ENCODE measurements at places on chromosomes 2 and 18.

DNA sequence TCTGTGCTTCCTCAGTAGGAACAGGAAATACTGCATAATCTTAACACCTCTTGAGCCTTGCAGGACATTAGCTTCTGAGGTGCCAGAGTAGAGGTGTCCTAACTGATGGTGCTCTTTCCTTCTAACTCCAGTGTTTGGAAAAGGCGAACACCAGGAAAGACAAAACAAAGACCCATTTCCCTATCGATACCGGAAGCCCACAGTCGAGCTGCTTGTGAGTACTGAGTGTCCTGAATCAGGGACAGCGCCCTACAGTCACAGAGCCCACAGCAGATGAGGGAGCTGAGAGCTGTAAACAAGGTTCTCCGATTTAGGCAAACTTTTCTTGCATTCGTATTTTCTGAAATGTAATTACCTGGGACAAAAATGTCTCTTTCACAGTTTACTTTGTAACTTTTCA is 50.7 kb downstream of the SLC14A2 start:
- no peak for DNase-seq

DNA sequence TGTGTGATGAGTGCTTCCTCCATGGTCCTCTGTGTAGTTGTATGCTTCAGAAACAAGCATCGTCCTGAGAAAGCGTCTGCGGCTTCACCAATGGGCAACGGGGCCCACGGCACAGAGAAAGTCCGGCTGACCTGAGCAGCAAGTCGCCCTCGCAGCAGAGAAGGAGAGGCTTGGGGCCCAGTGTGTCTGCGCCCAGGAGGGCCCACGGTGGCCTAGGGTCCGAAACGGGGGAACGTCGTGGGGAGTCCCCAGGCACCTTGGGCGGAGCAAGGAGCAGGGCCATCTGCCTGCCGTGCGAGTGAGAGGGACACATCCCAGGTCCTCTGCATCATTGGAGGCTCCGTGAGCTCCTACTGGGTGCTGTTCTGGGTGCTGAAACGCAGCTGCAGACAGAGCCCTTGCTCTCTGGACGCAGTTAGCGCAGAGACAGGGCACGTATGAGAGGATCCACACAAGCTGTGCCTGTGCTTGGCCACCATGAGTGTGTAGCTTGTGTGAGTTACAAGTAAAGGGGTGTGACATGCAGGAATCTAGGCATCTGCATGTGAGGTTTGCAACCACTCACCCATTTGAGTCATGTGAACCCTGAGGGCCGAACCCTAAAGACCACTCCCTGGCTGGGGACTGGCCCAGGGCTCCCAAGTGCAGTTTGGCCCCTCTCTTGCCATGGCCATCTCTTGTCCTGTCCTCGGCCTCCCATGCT is 10.6 kb downstream of the GPC1 start:
- no peak for DNase-seq

DNA sequence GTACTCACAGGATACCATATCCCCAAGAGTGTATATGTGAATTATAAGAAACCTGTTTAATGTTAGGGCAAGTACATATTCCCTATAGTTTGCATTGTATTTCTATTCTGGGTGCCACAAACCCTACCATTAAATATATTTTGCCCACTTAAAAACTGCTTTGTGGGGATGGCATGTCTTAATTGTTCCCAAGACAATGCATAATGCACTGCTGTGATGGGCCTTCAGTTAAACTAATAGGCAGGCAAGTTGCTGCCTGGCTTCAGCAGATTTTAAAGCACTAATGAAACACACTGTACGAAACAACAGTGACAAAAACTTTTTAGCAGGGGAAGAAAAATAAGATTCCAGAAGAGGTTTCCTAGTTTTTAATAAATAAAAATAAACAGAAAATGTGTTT is 104.8 kb upstream of the VRK2 start:
- no peak for DNase-seq

GRCh38 chr2:28252311-28252710 is 140.3 kb upstream of the FOSL2 start:
- DNase-seq = no peak

- DNase-seq = no peak
These were observed 81.2 kb downstream of the GFPT1 start for GRCh38 chr2:69305712-69306392.

GRCh38 chr2:47070920-47071824 is 83.9 kb downstream of the STPG4 start:
- DNase-seq = no peak

GRCh38 chr18:46040033-46040746 is 31.9 kb downstream of the PSTPIP2 start:
- DNase-seq = no peak

GRCh38 chr2:101310834-101311695 is 2.6 kb upstream of the RNF149 start:
- no peak for DNase-seq

DNA sequence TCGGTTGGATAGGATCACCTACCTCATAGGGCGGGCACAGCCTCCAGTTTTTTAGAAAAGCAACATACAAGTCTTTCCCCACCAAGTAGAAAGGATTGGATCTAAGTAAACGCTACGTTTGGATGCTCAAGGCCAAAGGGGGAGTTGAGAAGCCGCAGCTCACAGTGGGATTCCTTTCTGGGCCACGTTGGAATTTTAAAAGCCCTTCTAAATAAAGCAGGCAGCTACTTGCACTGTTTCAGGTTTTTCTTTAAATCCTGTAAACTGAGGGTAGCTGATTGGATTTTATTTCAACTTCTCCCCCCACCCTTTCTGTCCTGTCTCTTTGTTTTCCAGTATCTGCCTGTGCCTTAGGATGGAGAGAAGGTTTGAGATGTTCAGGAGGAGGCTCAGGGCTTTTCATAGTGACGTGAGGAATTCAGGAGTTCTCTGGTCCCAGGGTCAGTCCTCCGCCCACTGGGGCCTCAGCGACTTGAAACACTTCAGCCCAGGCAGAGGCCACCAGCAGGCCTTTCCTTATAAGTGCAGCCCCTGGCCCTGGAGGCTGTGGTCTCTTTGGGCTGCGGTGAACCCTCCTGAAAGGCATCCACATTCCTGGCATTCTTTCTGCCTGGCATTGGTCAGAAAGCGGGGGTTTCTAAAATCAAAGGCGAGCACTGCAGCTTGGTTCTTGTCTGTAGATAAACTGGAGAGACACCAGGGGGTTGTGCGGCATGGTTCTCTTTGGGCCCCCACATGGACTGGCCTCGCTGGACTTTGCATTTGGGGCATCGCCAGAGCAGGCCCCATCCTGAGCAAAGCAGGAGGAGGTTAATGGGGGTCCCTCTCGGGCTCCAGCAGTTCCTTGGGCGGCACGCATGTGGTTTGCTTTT is 44.5 kb downstream of the SH3BP4 start:
- no peak for DNase-seq

DNA sequence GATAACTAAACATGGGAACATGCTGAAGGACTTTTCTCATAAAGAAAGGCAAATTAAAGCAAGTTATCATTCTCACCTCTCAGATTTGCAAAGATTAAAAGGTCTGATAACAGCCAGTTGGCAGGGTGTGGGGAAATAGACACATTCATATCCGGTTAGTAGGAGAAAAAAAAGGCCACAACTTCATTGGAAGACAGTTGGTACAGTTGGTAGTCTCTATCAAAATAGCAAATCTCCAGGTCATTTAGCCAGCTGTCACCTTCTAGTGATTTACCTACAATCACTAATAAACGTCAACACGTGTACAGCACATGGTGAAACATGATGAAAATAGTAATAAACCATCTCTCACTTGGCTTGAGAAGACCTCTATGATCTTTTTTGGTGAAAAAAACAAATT is 16.6 kb downstream of the INPP5D start:
- DNase-seq = no peak

DNA sequence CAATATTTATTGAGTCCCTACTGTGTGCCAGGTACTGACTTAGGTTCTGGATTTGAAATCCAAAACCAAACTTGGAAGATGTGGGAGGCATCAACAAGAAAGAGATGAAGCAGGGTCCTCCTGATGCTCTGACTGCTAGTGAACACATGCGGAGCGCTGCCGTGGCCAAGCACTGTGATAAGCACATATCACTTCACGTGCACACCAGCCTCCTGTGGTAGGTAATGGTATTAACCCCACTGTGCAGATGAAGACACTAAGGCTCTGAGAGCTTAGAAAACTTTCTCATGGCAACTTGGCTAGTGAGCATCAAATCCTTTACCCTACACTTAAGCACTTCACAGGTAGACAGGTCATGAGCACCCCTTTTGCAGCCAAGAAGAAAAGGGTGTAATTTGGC is 216.1 kb downstream of the HAUS1 start:
- no peak for DNase-seq

Measured in NCI-H1092 (cell line).